ENCODE measurements at places on chromosomes 13 and 19. TPM values are rescaled to one million over a fixed set of nuclear protein-coding genes. Genes with fewer than 3 reads are reported as not detected.

GRCh38 chr13:107124129-107124718 lies 556.3 kb upstream of the ARGLU1 start:
- DNase-seq: no peak

DNA sequence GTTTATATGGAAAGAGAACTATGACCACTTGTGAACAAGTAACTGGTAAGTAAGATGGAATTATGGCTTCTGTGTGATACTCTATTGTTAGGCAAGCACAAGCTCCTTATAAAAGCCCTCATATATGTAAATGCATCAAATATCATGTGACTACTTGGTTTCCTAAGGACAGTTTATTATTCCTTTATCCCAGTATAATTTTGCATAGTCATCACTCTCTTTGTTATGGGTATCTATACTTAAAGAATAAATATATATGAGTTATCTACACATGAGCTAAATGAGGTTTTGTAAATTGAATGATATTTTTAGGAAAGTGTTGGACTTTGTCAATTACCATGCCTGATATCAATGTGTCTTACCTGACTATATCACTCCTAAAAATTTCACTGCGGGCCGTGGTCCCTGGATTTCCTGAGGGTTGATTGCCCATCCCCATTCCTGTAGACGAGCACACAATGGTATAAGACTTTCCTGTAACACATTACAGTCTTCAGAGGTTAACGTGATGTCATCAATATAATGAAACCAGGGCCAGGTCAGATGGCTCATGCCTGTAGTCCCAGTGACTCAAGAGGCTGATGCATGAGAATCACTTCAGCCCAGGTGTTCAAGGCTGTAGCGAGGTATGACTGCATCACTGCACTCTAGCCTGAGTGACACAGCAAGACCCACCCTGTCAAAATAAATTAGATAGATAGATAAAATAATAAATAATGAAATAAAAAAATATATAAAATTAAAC lies 20.7 kb downstream of the ZNF844 start:
- no peak for DNase-seq

The GPR183 gene
- total RNA-seq: 19.5 TPM

The COQ8B gene
- 45.4 TPM for total RNA-seq

The MCEMP1 gene
- total RNA-seq: 2.6 TPM

DNA sequence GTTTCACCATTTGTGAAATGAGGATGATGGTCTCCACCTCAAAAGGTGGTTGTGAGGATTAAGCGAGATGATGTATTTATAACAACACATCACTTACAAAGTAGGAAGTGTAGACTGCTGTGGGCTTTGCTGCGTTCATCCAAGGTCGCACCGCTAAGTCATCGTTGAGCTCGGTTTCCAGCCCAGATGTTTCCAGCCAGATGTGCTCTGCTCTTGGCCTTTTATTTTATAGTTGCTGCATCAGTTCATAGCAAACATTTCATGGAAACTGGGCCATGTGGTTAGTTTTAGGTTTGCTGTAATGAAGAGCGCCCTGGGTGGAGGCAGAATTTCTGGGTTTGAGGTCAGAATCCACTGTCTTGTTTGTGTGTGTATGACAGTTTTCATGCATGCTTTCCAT lies 76.5 kb upstream of the RNF113B start:
- DNase-seq: no peak

DNA sequence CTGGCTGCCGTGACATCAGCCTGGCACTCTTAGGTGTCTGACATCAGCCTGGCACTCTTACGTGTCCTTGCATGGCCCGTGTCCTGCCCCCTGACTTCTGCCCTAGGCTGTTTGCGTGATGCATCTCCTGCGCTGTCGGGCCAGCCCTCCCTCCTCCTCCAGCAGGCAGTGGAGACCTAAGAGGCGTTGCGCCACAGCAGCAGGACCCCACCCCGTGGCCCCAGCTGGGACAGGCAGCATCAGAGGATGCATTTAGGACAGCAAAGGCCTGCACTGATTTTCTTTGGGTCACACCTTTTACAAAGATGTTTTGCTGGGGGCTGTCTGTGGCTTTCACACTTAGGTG lies 65.3 kb downstream of the GPR12 start:
- no peak for DNase-seq

DNA sequence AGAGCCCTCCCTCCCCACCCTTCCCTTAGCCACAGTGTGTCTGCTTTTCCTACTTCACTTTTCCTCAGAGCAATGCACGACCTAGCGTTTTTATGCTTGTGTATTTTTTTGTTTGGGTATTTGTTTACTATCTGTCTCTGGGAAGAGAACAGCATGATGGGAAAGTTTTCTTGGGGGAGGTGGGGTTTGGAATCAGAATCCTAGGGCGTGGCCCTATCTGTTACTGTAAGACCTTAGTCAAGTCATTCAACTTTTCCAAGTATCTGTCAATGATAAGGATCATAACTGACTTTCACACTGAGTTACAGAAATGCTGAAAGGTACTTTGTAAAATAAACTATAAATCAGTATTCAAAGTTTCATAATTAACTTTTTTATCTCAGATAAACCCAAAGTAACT lies 146.3 kb upstream of the WASF3 start:
- no peak for DNase-seq

DNA sequence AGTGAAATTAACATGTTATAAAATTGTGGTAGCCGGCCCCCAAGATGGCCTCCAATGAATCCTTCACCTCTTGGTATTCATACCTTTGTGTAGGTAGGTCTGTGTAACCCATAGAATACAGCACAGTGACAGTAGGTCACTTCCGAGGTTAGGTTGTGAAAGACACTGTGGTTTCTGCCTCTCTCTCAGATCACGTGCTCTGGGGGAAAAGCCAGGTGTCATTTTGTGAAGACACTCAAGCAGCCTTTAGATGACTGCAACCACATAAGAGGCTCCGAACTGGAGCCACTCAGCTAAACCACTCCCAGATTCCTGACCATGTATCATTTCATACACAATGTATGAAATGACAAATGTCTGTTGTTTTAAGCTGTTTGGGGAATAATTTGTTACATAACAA lies 9.8 kb upstream of the USPL1 start:
- no peak for DNase-seq

The SERP2 gene
- total RNA-seq: 9.6 TPM

The KLK10 gene
- 3.0 TPM for total RNA-seq

DNA sequence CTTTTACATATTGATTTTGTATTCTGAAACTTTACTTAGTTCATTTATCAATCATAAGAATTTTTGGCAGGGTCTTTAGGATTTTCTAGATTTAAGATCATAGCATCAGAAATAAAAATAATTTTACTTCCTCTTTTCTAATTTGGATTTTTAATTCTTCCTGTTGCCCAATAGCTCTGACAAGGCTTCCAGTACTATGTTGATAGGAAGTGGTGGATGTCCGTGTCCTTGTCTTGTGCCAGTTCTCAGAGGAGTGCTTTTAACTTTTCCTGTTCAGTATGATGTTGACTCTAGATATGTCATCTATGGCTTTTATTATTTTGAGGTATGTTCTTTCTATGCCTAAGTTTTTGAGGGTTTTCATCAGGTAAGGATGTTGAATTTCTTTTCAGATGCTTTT lies 7.7 kb upstream of the KIR2DL4 start:
- no peak for DNase-seq

The SLC25A41 gene
- 0.27 TPM for total RNA-seq

- no peak for DNase-seq
These were observed 77.8 kb downstream of the TSHZ3 start for GRCh38 chr19:31271306-31271911.

- DNase-seq: peak; percentile 63
These were observed 15.3 kb downstream of the ZBTB7A start for GRCh38 chr19:4051175-4052101.

DNA sequence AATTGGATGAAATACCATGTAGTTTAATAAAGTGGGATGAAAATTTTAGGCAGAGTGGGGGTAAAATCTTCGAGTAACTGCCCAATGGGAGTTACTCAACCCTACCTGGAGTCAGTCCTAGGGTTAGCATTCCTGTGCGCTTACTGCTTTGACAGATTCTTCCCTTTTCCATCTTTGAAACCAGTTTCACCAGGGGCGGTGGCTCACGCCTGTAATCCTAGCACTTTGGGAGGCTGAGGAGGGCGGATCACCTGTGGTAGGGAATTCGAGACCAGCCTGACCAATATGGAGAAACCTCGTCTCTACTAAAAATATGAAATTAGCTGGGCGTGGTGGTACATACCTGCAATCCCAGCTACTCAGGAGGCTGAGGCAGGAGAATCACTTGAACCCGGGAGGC lies 37.0 kb upstream of the CXCL17 start:
- no peak for DNase-seq

DNA sequence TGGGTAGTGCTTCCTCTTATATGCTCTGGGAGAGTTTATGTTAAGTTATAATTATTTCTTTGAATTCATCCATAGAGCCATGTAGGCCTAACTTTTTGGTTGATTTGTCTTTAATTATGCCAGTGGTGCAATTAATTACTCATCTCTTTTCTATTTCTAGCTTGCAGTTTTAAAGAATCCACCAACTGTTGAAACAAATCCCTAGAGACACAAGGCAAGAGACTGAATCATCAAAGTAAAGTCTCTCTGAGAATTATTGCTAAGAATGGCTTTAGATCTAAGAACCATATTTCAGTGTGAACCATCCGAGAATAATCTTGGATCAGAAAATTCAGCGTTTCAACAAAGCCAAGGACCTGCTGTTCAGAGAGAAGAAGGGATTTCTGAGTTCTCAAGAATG lies 5.9 kb upstream of the ZNF551 start:
- DNase-seq: no peak

GRCh38 chr13:23861310-23861709 lies 27.9 kb downstream of the MIPEP start:
- no peak for DNase-seq

- no peak for DNase-seq
These were observed 183.5 kb downstream of the LIG4 start for GRCh38 chr13:108031865-108032264.

DNA sequence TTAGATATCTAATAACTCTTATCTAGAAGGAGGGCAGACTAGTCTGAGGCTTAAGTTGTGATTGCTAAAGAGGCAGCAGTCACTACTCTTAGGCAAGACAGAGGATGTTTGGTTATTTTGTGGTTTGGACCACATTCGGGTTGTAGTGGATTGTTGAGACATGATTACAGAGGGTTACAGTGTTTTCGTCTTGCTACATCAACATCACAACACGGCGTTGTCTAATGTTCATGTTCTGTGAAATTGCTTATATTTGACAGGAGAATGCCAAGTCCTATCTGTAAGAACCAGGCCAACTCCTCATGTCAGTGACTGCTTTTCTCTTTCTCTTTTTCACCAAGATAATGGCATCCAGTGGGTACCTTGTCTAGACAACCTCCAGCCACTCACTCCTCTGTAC lies 16.8 kb upstream of the TM9SF2 start:
- DNase-seq: no peak

Measured in sciatic nerve (tissue), 2 donors.